ENCODE measurements at places on chromosomes 5 and 9.

- no peak for DNase-seq
Measured at GRCh38 chr5:123178683-123179082, 89.6 kb downstream of the PRDM6 start.

DNA sequence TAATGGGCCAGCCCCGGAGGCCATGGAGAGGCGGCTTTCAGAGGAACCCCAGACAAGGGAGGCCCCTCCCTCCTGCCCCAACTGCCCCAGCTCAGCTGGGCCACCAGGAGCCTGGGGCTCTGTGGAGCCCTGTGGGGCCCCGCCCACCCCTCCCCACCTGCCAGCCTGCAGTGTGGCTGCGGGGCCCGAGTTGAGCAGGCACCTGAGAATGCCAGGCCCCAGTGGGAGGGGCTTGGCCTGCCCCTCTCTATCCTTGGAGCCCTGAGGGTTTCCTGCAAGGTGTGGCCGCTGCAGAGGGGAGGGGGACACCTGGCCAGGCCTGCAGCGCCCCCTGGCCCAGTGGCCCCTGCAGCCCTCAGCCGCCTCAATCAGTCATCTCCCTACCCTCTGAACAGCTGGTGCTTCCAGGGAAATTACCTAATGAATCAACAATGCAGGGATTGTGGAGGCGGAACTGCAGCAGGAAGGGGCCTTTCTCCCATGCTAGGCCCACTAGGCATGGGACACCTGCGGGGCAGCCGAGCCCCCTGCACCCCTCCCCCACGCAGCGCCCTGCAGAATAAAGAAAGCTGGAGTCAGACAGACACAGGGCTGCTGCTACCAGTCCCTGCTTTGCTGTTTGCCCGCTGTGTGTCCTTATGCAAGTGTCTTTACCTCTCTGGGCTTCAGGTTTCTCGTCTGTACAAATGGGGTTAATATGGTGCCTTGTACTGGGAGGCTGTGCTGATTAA lies 48.0 kb downstream of the LMX1B start:
- no peak for DNase-seq

DNA sequence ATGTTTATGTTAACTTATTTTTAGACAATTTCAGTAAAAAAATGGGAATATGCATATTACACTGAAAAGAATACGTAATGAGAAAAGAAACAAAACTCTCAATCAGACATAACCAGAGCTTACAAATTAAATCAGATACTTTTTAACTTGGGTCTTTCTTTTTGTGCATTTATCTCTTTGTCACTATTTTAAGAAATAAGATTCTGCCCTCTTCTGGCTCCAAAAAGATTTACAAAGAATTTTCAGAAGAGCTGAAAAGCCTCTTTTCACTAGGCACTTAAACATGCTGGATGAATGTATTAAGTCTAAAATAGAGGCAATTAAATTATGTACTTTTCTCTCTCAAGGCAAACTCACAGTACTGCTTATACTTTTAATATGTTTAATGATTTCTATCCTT lies 55.5 kb downstream of the CEP120 start:
- no peak for DNase-seq

GRCh38 chr9:100087218-100087617 lies 11.6 kb downstream of the ERP44 start:
- no peak for DNase-seq

- DNase-seq: no peak
Measured at GRCh38 chr9:119050281-119050680, 319.0 kb downstream of the BRINP1 start.

- no peak for DNase-seq
Measured at GRCh38 chr5:140054086-140054689, 11.1 kb upstream of the NRG2 start.

GRCh38 chr9:94973451-94973941 lies 247.0 kb downstream of the AOPEP start:
- peak; percentile 47 for DNase-seq

- no peak for DNase-seq
Measured at GRCh38 chr5:142233083-142234032, 91.5 kb downstream of the SPRY4 start.

DNA sequence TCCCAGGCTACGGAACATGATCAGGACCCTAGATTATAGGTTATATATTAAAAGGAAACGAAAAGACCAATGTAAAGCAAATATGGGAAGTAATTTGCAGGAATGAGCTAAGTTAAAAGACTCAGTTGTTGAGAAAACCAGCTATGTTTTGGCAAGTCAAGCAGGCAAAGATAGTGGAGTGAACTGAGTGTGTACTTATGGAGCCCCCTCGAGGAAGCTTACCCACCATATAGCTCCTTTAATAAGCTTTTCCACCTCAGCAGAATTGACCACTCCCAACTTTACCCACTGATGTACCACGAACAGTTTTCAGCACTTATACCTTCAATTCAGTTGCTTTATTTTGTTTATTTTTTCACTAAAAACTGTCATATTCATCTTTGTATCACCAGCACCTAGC lies 57.3 kb upstream of the PJA2 start:
- DNase-seq: no peak

- DNase-seq: no peak
Measured at GRCh38 chr9:106717686-106718085, 145.3 kb upstream of the ZNF462 start.

DNA sequence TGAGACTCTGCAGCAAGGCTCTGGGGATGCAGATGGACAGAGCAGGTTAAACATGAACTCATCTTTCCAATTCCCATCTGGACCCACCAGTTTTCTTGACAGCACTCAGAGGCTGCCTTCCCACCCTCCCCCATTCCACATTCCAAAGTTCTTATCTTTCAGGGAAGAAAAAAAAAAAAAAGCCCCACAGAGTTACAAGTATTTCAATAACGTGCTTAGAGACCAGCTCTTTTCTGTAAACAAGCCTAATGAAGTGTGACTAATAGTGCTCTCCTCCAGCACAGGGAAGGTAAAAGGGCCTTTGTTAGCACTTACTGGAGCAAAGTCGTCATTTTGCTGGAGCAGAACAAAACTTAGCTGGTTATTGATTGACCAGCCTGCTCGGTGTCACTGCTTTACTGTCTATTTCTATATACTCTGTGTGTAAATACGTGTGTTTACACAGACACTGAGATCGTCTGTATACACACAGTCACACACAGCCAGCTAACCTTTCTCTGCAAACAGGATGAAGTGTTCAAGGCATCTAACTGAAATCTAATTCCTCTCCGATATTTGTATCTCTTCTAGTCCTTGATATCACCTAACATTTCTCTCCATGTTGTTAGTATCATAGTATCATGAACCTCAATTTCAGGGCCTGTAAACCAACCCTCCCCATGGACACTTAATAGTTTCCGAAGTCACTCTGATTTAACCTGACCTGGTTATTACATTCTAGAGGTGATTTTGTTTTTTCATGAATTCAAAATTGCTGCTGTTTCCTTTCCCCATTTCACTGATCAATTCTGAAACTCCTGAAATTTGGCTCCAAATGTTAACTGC lies 84.9 kb downstream of the ZNF608 start:
- peak; percentile 75 for DNase-seq

All from fibroblast of skin of left biceps (primary cell).